Activated T-cell treated with anti-CD3 and anti-CD28 coated beads, Interleukin-2, amount 50 U/mL, for 24 hours (primary cell): ENCODE measurements at places on chromosomes 2 and 18.

DNA sequence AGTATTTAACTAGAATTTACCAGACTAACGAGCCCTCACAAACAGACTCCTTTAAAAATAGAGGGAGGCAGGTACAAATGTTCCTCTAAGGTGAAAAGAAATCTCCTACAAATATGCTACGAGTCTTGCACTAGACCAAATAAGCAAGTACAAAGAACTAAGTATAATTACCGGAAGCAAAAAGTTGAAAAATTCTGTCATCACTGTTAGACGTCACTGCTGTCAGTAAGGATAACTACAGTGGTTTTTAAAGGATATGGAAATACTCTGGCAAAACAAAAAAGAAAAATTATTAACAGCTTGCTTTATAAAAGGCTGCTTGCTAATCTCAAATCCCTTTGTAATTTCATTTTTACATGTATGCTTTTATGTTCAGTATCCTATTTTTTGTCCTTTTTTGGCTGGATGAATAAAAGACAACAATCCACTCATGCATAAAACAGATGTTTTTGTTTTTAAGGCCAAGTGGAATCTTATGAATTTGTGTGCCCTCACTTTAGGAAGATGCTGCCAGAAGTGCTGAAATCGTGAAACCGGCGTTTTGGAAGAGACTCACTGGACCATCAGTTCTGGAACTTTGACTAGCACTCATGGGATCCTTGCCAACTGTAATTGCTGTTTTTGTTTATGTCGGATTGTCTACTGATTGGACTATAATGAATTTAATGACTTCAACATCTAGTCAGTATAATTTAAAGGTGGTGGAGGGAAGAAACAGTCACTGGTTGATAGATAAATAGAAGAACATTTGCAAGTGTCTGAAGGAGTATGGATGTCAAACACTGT, 6.7 kb downstream of the ZNF521 start:
- peaks cover 74% of the 10 kb centered on the region for H3K27me3 ChIP-seq
- no peak overlapping the region for H3K27ac ChIP-seq
- no peak for DNase-seq
- H3K4me3 ChIP-seq = no peak overlapping the region

DNA sequence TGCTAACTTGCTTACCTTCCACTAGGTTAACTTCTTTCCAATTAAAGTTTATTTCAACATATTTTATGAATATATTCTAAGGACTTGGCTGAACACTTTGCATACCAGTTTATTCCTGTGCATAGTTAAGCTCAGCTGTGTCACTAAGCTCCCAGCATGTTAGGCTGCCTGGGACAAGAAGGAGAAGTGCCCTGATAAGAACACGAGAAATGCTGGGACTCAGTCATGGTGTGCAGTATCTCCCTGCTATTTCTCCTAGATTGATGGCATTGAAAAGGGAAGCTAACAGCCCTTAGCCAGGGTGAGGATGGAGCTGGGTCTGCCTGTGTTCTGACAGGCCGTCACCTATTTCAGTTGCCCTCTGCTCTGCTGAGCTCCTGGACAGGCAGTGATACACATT, 164.3 kb downstream of the TRABD2A start:
- no peak for DNase-seq
- no peak overlapping the region for H3K4me3 ChIP-seq
- H3K27me3 ChIP-seq = no peaks in the 10 kb centered on the region
- H3K4me1 ChIP-seq = peaks cover 41% of the 10 kb centered on the region
- no peaks in the 10 kb centered on the region for H3K36me3 ChIP-seq

DNA sequence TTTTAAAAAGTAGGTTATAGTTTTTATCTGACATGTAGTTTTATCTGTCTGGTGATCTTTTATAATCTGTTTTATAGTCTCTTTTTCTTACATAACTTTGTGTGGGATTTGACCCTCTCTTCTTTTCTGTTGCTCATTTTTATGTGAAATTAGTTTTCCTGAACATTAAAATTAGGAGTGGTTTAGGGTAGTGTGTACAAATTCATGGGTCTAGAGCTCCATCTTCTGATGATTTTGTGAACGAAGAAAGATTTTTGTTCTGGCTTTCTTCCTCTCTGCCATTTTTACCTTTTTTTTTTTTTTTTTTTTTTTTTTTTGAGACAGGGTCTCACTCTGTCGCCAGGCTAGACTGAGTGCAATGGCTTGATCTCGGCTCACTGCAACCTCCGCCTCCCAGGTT, 46.6 kb downstream of the SLC30A6 start:
- H3K27ac ChIP-seq = no peak overlapping the region
- peaks cover 59% of the 10 kb centered on the region for H3K36me3 ChIP-seq
- H3K27me3 ChIP-seq = no peaks in the 10 kb centered on the region
- DNase-seq = no peak
- H3K4me3 ChIP-seq = no peak overlapping the region

GRCh38 chr2:174633623-174633930, 36.0 kb upstream of the WIPF1 start:
- no peak for DNase-seq
- peak overlapping the region; percentile 82 for H3K4me3 ChIP-seq
- H3K27me3 ChIP-seq = no peaks in the 10 kb centered on the region

DNA sequence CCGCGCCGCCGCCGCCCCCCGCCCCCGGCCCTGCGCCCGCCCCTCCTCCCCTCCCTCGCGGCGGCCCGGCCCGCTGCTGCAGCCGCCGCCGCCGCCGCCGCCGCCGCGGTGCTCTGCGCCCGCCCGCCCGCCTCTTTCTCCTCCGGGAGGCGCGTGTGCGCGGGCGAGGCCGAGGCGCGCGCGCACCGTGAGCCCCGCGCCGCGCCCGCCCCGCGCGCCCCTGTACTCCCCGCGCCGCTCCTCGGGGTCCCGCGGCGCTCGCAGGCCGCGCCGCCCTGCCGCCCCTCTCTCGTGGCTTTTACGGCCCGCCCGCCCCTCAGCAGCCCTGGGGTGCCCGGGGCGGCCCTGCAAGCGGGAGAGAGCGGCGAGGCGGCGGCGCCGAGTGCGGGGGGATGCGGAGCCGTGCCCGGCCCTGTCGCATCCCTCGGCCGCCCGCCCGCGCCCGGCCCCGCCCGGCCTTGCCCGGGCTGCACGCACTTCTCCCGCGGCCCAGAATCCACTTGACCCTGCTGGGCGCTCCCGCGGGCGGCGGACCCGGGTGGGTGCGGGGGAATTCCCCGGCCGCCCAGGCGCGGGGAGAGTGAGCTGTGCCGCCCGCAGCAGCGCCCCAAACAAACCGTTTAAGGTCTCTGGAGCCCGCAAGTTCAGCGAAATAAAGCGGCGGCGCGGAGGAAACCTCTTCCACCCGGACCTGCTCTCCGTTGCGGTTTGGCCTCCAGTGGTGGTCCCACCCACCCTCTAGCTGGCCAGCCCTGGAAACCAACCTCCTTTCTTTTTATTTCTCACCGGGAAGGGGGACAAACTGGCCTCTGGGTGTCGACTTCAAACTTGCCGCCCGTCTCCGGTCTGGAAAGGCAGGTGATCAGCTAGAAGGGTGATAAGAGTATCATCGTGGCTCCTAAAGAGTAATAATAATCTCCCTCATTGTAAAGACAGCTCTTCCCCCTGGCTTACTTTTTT, 37.4 kb downstream of the AFF3 start:
- H3K27ac ChIP-seq = peak overlapping the region; percentile 56
- H3K4me3 ChIP-seq = peak overlapping the region; percentile 76
- H3K36me3 ChIP-seq = no peaks in the 10 kb centered on the region

GRCh38 chr2:69163109-69163508, 150.1 kb downstream of the ANTXR1 start:
- H3K27ac ChIP-seq = no peak overlapping the region
- H3K36me3 ChIP-seq = no peaks in the 10 kb centered on the region
- no peak for DNase-seq
- peaks cover 26% of the 10 kb centered on the region for H3K27me3 ChIP-seq

DNA sequence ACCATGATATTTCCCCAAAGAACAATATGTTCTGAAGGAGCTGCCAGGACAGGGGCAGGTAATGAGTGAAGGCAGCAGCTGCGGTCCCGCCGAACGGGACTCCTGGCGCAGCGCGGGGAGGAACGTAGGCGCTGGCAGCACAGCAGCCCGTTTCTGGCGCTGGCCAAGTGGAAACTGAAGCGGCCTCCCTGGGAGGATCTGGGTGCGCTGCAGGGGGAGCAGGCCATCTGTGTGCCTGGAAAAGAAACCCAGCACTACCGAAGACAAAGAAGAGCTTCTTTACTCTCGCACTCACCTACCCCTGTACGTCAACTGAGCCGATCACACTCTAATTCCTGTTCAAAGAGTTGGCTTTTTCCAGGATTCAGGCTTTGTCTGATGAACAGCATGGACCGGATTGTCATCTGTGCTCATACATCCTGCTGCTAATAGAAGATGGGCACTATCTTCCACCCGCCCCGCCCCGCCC, 11.8 kb downstream of the G6PC2 start:
- H3K27me3 ChIP-seq = peaks cover 31% of the 10 kb centered on the region
- peak overlapping the region; percentile 36 for H3K4me3 ChIP-seq
- H3K36me3 ChIP-seq = no peaks in the 10 kb centered on the region
- H3K4me1 ChIP-seq = peaks cover 17% of the 10 kb centered on the region
- H3K27ac ChIP-seq = no peak overlapping the region
- no peak for DNase-seq

- H3K4me3 ChIP-seq = no peak overlapping the region
- H3K4me1 ChIP-seq = peaks cover 23% of the 10 kb centered on the region
- no peaks in the 10 kb centered on the region for H3K36me3 ChIP-seq
- no peak for DNase-seq
- no peak overlapping the region for H3K27ac ChIP-seq
- H3K27me3 ChIP-seq = no peaks in the 10 kb centered on the region
Observed at GRCh38 chr2:197339496-197340220, 29.1 kb upstream of the ANKRD44 start.
